T-helper 22 cell (primary cell): ENCODE measurements at places on chromosomes 13 and 19.

DNA sequence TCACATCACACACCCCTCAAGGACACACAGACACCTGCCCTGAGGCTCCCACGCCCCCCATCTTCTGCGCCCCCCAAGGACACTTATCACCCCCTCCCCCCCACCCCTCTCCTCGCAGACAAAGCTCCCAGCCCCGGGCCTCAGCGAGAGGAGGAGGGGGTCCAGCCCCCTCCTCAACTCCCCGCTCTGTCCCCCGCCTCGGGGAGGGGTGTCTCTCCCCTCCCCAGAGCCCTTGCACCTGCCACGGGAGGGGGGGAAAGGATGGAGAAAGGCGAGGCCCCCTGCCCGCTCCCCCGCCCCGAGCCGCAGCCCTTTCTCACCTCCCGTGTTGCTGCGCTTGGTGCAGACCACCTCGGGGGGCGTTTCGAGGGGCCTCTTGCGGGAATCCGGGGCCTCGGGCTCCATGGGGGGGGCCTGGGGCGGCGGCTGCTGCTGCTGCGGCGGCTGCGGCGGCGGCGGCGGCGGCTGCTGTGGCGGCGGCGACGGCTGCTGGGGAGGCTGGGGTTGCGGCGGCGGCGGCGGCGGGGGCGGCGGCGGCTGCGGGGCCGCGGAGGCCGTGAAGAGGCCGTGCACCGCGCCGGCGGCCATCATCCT is 621 bp downstream of the NOVA2 start:
- no peak for DNase-seq

DNA sequence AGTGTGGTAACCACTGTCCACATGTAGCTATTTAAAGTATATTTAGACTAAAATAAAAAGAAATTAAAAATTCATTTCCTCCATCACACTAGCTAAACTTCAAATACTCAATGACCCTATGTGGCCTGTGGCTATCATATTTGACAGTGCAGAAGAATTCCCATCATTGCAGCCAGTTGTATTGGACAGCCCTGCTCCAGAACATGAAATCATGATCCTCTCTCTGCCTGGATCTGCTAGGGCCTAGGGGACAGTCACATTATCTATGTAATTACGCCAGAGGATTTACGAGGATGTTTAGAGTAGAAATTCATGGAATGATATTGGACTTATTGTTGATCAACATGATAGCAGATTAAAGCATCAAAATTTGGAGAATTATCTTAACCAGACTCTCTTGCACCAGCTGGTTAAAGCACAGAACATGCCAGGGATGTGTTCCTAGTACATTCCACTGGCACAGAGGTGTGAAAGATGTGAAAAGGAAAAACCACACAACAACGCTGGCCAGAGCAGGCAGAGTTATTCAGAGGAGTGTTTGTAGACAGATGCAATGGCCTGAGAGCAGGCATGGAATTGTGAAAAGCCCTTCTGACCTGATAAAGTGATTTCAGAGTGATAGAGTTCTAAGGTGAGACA is 108.9 kb upstream of the STARD13 start:
- no peak for DNase-seq

DNA sequence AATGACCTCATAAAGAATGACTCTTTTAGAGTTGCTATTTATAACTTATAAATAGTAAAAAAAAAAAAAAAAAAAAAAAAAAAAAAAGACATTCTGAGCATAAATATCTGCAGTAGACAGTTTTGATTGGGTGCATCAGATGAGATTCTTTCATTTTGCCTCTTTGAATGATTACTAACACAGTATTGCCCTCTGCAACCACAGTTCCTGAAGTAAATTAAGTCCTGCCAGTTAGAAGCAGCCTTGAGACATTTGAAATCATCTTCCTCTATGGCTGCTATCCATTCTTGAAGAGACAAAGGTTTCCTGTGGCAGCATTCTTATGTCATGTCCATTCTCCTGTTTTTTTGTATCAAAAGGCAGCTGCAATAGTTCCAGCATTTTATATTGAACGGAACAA is 892.4 kb upstream of the MIR17HG start:
- no peak for DNase-seq

- DNase-seq, result no peak
Measured at GRCh38 chr13:36696410-36697010, 22.7 kb downstream of the SERTM1 start.

- DNase-seq, result peak; percentile 74
Measured at GRCh38 chr19:19643158-19644053, at the start of gene GMIP. Gene GMIP (minus strand): TSS chr19:19643657. CDS start chr19:19643529, 128 bp downstream.

DNA sequence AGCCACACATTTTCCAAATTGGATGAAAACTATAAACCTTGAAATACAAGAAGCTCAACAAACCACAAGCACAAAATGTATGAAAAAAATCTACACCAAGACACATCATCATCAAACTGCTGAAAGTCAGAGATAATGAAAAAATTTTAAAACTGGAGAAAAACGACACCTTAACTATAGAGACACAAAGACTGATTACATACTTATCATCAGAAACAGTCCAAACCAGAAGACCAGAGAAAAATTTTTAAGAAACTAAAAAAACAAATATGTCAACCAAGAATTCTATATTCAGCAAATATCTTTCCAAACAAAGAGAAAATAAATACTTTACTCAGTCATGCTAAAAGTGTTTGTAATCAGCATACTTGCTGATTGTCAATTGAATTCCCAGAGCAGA is 8.5 kb upstream of the ZNF823 start:
- DNase-seq, result no peak

- DNase-seq, result no peak
Measured at GRCh38 chr19:33462112-33462791, 59.3 kb downstream of the PEPD start.

DNA sequence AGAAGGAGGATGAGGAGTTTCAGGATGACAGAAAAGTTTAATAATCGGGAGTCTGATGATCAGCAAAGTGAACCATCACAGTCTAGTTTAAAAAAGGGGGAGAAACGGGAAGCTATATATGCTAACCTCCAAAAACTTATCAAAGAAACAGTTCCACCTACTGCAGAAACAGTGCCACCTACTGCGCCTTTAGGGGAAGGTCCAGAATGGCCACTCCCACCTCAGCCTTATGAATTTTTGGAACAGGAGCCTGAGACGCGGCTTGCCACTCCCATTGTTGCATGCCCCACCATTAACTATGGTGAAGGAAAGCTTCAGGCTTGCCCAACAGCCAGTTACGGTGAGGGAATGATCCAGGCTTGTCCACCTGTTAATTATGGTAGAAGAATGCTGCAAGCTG is 929.0 kb downstream of the SLITRK6 start:
- DNase-seq, result no peak

GRCh38 chr13:52665325-52665724 is 12.7 kb downstream of the SUGT1 start:
- no peak for DNase-seq

DNA sequence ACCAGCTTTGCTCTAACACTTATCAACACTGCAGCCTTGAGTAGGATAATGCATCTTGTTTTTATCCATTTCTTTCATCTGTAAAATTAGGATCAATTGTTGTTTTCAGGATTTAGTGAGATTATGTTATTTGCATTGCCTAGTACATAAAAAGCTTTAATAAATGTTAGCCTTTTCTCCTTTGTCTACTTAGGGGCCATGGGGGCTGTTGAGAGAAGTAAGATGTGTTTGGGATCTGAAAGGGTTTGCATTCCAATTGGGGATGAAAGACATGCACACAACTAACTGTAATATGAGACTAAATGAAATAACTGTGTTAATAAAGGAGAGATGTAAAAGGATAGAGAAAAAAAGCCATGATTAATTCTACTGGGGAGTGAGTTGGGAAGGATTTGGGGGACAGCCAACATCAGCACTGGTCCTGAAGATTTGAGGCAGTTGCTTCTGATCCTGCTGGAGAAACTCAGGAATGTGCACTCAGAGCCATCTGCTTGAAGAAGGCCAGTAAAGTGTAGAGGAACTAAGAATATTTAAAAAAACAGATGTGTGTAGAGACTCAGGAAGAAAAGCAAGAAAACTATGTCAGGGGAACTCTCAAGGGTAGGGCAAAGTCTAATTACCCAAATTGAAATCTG is 236.3 kb downstream of the OLFM4 start:
- DNase-seq, result no peak

DNA sequence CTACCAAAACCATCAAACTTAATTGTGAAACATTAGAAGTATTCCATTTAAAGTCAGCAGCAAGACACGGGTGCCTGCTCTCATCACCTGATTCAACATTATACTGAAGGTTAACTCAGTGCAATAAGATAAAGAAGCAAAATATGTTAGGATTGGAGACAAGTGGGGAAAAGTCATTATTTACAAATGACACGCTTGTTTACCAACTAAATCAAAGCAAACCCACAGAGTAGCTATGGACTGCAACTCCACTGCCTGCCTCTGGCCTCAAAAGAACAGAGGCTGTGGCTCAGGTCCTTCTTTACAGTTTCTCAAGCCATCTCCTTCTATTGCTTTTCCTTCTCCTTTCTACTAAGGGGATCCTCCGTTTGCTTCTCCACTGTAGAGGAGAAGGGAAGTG is 21.0 kb upstream of the ATP12A start:
- no peak for DNase-seq

DNA sequence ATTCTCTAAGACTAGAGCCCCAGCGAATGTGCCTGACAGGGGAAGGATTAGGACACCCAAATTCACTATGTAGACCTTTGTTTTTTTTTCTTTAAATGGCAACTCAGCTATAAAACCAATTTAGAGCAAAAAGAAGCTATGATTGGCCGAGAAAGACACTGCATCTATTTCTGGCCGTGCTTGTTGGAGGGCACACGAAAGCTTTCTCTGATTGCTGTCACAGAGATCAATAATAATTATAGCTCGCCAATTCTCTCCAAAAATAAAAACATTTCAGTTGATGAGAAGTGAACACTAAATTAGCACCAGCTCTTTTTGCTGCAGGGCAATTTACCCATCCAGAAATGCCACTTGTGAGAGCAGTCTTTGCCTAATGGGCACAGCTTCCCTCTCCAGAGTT is 31.2 kb downstream of the CBY2 start:
- no peak for DNase-seq

DNA sequence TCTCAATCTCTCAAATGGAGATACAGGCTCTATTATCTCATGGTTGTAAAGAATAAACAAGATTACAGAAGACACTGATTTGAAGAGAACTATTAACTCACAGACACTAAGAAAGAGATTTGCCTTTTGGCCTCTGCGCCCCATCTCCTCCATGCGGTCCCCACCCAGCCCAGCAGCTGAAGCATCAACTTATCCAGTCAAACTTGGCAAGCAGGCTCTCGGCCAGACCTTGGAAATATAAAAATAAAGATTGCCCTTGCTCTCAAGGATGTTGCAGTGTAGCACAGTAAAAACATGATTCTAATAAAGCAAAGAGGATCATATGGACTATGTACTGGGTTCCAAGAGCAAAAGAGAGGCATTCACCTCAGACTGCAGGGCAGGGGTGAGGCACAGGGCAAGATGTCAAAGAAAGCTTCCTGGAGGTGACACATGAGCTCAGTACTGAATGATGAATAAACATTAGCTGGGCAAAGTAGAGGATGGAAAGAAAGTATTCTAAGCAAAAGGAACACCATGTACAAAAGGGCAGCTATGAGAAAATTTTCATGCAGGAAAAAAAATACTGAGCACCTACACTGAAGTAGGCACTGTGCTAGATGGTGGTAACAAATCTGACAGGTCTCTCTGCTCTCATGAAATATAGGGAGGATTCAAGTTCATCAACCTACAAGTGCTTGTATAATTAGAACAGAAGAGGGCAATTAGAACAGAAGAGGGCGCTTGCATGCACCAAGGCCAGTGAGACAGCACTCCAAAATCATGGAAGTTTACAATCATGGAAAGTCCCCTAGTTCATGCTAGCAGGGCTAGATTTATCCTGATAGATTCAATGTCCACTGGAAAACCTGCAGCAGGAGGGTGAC is 85.0 kb downstream of the SACS start:
- no peak for DNase-seq

DNA sequence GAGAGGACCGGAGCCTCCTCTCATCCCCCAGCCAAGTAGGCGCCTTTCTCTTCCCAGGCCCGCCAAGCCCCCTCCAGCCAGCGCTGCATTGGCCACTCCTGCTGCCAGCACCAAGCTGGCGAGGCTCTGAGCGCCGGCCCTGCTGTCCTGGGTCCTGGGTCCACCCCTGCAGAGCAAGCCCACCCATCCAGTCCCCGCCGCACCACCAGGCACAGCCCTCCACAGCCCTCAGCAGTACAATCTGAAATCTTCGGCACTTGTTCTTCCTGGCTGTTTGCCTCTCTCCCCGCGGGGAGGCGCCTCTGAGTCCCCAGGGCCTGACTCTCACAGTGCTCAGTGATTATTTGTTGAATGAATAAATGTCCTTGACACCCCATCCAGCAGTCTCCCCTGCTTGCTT is 236.4 kb upstream of the SGCG start:
- DNase-seq, result no peak

GRCh38 chr13:50915565-50915964 is 6.0 kb downstream of the RNASEH2B start:
- DNase-seq, result no peak

DNA sequence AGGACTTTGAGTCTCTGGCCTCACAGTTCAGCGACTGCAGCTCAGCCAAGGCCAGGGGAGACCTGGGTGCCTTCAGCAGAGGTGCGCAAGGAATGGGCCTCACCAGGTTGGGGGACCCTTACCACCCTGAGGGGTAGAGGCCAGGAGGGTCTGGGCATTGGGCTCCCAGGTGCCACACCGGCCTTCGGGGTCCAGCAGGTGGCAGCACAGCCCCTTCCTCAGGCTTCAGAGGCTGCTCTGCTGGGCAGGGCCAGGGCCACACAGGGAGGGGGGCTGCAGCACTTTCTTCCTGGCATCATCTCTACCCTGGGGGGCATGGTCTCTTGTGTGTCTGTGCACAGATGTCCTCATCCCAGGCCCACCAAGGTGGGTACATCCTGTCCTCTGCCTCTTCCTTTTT is 12.9 kb downstream of the PIN1 start:
- DNase-seq, result no peak

DNA sequence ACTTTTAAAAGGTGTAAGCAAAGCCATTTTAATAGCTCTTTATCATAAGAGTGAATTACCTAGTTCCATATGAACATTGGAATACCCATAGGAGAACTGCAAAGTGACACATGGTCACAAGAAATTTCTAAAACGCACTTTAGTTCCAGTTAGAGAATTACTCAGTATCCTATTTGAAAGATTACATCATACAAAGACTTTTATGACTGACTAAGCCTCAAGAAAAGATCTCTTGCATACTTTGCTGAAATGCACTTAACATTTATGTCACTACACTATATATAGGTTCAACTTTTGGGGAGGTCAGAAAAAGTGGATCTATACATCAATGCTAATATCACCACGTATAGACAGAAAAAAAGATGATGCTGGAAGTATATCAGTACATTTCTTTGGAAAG is 7.1 kb downstream of the PCDH9 start:
- no peak for DNase-seq

DNA sequence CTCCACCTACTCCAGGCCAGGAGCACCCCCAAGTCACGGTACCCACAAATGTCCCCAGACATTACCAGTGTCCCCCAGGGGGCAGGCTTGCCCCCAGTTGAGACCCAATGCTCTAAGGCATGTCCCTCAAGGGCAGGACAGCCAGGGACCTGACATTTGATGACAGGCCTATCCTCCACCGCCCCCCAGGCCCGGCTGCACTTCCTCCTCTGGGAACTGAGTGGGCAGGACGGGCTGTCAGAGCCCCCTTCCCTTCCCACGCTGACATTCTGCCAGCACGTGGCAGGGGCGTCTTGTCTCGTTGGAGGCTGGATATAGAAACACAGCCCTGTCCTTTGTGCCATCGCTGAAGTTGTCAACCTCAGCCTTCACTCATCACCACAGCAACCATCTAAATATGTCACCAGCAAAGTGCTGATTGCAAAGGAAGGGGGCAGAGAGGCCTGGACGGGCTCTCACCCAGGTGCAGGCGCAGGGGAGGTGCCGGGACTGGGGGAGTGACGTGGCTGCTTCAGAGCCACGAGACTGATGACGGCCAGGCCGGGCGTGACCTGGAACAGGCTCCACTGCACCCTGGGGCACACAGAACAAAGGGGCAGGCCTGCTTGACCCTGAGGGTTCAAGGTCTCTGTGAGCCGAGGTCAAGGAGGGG is 38.4 kb downstream of the GNG7 start:
- DNase-seq, result no peak
